Cerebellar nuclear complex (tissue), 1 donor: ENCODE measurements at places on chromosomes 11 and 22.
A peak's percentile ranks its signal among the peaks of the same experiment; 100 is the strongest.

GRCh38 chr11:4647766-4648165 is 4.0 kb downstream of the OR51E1 start:
- DNase-seq, result no peak

- no peak for DNase-seq
These were observed 22.0 kb downstream of the TBRG1 start for GRCh38 chr11:124644426-124645280.

GRCh38 chr22:40853961-40854360 is 2.5 kb downstream of the ST13 start:
- no peak for DNase-seq

DNA sequence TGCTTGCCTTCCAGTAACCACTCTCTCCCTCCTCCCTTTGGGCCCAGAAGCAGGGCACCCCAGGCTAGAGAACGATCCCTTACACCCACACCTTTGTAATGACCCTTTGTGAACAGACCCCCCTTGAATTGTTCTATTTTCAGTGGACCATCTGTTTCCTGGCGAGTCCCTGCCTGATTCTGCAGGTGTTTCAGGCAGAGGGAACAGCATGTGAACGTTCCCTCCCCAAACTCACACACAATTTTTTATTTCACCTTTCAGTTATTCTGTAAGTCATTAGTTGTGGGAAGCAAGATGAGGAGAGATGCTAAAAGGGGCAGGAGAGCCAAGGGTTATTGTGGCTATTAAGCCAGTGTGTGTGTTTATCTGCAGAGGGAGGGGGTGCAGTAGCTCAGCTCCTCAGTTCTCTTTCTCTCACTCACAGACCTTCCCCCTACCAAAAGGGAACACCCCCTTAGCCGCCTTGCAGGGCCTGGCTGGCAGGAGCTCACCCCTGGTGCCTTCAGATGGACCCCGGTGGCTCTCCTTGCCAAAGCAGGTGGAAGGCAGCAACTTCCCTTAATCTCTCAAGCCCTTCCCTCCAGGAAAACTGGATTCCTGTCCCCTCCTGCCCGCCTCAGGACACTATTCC is 64.8 kb upstream of the SPON1 start:
- peak; percentile 73 for DNase-seq

DNA sequence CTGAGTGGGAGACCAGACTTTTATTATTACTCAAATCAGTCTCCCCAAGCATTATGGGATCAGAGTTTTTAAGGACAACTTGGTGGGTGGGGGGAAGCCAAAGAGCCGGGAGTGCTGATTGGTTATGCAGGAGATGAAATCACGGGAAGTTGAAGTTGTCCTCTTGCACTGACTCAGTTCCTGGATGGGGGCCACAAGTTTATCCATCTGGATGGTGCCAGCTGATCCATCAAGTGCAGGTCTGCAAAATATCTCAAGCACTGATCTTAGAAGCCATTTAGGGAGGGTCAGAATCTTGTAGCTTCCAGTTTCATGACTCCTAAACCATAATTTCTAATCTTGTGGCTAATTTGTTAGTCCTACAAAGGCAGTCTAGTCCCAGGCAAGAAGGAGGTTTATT is 53.5 kb upstream of the LMO1 start:
- no peak for DNase-seq

DNA sequence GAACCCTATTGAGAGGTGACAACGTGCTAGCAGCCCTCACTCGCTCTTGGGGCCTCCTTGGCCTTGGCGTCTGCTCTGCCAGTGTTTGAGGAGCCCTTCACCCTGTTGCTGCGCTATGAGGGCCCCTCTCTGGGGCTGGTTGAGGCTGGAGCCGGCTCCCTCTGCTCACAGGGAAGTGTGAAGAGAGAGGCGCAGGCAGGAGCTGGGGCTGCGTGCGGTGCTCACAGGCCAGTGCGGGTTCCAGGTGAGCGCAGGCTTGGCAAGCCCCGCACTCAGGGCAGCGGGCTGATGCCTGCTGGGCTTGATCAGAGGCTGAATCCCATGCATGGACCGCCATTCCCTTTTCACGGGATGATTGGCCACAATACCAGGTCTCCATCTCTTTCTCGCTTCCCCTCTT is 90.7 kb downstream of the DLG2 start:
- no peak for DNase-seq

- DNase-seq, result no peak
These were observed 43.6 kb upstream of the LUZP2 start for GRCh38 chr11:24453129-24453718.
